ENCODE measurements at places on chromosomes 11 and 22.
A peak's percentile ranks its signal among the peaks of the same experiment; 100 is the strongest.

DNA sequence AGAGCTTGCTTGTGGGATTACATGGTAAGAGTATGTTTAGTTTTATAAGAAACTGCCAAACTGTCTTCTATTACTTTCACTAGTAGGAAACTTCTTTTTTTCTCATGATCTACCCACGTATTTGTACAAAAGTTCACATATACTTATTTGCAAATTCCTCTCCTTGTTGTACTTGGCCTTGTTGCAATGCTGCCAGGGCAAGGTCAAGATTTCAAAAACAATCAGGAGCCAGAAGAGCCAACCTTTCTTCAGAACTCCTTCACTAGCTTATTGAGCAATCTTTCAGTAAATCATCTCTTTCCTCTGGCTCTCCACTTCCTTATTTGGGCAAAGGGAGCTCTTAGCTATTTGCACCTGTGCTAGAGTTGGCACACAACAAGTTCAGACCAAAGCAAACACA is 9.7 kb downstream of the SRSF8 start:
- no peak for DNase-seq

DNA sequence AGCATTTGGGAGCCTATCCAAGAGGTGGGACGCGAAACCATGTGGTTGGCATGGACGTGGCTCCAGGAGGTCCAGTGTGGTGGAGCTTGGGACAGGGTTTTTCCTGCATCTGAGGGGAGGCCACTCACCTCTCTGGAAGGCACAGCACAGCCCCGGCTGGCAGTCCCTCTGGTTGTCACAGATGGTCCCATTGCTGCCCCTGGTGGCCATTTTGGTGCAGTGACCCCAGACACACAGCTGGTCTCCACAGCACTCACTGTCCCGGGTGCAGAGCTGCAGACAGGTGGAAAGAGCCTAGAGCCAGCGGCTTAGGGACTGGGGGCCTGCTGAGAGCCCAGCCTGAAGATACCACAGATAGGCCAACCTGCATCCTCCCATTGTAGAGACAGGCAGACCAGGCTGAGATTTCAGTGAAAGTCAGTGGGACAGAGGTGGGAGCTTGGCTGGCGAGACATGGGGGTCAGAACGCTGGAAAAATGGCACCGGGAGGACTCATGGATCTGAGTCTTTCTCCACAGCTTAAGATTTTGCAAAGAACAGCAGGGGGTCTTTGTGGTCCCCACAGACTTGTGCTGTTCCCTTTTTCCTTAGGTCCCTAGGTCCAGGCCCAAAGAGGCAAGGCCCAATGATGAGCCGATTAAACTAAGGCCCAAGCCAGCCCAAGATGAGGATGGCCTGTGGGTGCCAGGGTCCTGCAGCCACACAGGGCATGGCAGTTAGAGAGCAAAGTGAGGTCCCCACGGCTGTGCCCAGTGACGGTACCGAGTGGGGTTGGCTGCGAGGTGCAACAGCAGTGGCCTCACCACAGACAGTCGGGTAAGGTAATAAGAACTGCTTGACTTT is 41.4 kb downstream of the DKK3 start:
- peak; percentile 88 for DNase-seq

GRCh38 chr11:72411623-72412419 is 22.5 kb downstream of the CLPB start:
- DNase-seq, result peak; percentile 38

GRCh38 chr11:35814081-35814695 is 129.7 kb upstream of the LDLRAD3 start:
- DNase-seq, result no peak

GRCh38 chr11:60343094-60343704 is 16.1 kb downstream of the MS4A6E start:
- peak; percentile 11 for DNase-seq

DNA sequence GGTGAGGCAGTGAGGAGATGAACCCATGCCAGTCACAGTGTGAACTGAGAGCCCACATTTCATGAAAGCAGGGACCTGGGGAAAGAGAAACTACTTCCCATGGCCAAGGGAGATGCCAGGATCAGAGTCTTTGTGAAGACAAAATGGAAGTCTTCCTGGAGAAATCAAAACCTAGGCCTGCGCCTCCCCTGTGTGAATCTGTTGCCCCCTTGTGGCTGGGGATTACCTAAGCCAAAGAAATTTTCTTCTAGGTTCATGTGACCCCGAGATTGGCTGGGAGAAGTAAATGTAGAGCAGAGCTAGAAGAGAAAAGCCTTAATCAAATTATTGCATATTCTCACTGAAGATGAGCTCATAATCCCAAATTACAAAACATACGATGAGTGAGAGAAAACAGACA is 1075.3 kb downstream of the TBC1D22A start:
- peak; percentile 49 for DNase-seq
